ENCODE measurements at places on chromosomes 2 and 18. TPM values are rescaled to one million over a fixed set of nuclear protein-coding genes. Genes with fewer than 3 reads are reported as not detected.

The SMAD7 gene
- total RNA-seq, result 6.2 TPM

The UGT1A3 gene
- total RNA-seq, result not detected

The EVA1A gene
- total RNA-seq, result 24.6 TPM

The TUBA3E gene
- total RNA-seq, result not detected

The NMUR1 gene
- not detected for total RNA-seq

The SERPINB12 gene
- not detected for total RNA-seq

The SERPINB11 gene
- not detected for total RNA-seq

The KLHL29 gene
- total RNA-seq, result 0.86 TPM

The AMER3 gene
- total RNA-seq, result not detected

The ASB18 gene
- total RNA-seq, result not detected

GRCh38 chr2:50922506-50922905 is 109.4 kb downstream of the NRXN1 start:
- no peak for DNase-seq

- no peak for DNase-seq
These were observed 229.9 kb downstream of the AGPS start for GRCh38 chr2:177622521-177622920.

DNA sequence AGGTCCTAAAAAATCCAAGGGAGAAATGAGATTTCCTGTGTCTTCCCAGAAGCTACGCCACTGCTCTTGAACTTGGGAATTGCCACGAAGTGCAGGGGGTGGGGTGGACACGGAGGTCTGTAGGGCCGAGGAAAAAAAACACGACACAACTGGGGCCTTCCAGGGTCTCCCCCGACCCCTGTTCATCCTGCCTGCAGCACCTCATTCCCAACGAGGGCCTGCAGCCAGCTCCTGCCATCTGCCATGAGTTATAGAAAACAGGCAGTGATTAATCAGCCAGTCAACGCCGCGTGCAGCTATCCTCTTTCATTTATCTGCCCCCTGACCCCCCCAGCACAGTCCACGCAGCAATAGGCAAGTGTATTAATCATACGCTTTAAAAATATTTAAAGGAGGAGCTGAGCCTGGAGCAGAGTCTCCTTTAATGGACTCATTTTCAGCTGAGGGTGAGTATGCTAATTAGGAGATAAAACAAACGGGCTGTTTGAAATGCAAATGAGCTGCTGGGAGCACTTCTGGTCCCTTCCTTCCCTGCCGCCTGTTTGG is 209.9 kb downstream of the TFCP2L1 start:
- DNase-seq, result peak; percentile 99

- no peak for DNase-seq
These were observed 278.4 kb downstream of the TMX3 start for GRCh38 chr18:68436485-68436884.

DNA sequence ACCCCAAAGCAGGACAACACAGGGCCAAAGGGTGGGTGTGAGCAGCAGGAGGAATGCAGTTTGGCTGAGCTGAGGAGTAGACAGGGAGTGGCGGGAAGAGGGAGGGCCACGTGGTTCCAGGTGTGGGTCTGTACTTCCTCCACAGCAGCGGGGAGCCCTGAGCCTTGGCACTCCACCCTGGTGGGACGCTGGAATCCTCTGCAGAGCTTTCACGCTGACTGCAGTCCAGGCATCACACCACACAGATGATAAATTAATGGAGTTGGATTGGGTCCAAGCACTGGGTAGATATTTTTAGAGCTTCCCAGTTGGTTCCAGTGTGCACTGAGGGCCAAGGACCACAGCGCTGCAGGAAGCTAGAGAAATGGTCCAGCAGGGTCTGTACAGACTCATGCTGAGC is 67.0 kb upstream of the TMEM200C start:
- DNase-seq, result no peak

DNA sequence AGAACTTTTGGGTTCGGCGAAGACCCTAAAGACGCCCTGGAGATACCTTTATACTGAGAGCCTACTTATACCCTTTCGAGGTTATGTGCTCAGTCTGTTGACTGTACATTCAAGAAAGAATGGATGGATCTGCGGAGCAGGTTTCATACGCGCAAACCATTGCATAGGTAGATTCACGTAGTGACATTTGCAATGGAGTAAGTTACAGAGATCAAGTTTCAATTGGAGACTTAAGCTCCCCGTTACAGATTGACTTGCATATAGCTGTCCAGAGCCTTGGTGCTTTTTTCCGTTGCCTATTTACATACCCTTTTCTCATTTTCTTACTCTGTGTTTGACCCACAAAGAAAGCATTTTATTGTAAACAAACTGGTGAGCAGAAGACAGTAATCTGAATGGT is 923 bp downstream of the PSMD1 start:
- no peak for DNase-seq

- no peak for DNase-seq
These were observed 38.1 kb downstream of the NAPG start for GRCh38 chr18:10563886-10564285.

DNA sequence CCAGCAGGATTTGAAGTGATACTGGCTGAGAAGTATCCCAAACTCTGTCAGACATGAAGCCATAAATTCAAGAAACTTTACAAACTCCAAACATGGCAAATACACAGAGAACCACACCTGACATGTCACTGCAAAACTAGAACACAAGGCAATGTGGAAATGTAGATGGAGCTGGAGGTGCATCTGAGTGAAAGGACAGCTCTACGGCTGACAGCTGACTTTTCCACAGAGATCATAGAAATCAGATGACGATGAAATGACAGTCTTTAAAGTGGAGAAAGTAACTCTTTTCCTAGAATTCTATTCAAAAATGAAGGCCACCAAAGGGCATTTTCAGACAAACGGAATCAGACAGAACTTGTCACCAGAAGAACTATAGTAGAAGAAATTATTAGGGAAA is 97.5 kb downstream of the LDLRAD4 start:
- DNase-seq, result no peak

- peak; percentile 20 for DNase-seq
These were observed 392.4 kb downstream of the ALK start for GRCh38 chr2:29528891-29529520.

GRCh38 chr2:67845621-67846369 is 217.0 kb downstream of the C1D start:
- DNase-seq, result no peak

DNA sequence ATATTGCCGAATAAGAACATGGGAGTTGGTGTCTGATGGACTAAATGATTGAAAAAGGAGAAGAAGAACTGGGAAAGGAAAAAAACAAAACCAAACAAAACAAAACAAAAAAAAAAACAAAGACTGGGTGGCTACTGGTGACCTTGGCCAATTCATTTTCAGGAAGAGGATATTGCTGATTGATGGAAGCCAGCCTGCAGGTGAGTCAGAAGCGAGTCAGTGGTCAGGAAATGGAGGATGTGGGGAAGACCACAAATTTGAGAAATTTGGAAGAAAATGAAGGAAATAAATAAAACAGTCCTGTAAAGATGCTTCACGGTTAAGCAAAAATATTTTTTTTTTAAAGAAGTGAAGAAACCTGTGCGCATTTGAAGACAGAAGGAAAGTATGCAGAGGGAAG is 296.9 kb downstream of the ZNF521 start:
- no peak for DNase-seq

DNA sequence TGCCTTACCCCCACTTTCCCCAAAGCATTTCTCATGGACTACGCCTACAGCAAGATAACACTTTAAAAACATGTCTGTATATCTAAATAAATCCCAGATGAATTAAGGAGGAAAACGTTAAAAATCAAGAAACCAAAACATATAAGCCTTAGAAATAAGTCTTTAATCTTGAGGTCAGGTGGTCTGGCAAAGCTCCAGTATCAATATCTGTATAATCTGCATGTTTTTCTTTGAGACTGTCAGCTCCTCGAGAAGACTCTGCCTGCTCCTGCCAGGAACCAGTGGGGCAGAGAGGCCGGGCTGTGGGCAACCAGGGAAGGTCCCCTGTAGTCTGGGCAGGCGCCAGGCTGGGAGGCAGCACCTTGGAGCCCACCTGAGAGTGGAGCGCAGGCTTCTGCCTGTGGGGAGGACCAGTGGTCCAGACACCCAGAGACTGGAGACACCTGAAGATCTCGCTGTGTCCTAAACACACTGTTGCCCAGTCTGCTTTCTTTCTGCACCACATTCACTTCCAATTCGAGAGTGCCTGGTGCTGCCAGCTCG is 291.0 kb upstream of the SOX11 start:
- no peak for DNase-seq

GRCh38 chr2:187421519-187421918 is 26.5 kb downstream of the CALCRL start:
- no peak for DNase-seq

- no peak for DNase-seq
These were observed 41.4 kb downstream of the RAD51AP2 start for GRCh38 chr2:17476830-17477229.

DNA sequence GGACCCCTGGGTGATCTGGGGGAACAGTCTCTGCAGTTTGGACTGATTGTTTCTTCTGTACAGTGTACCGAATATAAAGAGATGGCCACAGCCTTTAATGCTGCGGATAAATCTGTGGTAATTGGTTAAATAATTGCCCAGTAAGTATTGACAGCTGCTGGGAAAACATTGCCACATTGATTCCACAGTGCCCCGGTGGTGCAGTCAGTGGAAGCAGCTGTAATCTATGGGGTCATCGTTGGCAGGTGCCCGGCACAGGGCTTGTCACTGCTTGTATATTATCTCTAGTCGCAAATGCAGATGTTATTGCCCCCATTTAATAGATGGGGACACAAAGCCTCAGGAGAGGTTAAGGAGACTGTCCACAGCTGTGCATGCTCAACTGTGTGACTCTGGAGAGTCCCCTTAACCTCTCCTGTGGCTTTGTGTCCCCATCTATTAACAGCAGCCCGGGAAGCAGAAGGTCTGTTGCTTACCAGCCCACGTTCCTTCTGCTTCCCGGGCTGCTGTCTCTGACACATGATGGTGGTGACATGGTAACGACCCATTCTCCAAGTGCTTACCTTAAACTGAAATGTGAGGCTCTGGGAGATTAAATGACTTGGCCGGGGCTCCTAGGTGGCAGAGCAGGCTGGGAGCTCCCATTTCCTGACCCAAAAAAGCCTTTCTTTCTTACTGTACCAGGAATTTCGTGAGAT is 76.9 kb downstream of the NCK2 start:
- DNase-seq, result no peak

DNA sequence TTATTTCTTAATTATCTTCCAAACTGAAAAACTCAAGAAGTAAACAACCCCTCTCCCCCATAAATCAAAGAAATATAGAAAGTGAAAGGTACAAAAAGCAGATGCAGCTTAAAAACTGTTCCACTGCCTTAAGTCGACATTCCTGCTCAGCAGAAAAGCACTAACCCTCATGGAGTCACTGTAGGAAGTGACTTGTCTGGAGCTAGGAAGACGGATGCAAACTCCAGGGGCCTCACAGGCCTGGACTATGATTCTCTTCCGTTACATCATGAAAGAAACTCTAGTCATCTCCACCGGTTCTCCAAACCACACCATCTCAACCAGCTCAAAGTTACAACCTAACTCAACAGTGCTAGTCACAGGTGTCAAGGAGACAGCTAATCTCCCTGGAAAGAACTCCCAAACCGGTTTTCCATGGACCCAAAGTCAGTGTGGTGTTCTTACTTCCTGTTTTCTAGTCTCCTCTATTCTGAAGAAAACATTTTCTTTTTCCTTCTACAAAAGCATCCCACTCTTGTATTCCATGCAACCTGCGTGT is 128.4 kb downstream of the PIEZO2 start:
- no peak for DNase-seq

- no peak for DNase-seq
These were observed 66.1 kb upstream of the ID2 start for GRCh38 chr2:8615576-8616281.

DNA sequence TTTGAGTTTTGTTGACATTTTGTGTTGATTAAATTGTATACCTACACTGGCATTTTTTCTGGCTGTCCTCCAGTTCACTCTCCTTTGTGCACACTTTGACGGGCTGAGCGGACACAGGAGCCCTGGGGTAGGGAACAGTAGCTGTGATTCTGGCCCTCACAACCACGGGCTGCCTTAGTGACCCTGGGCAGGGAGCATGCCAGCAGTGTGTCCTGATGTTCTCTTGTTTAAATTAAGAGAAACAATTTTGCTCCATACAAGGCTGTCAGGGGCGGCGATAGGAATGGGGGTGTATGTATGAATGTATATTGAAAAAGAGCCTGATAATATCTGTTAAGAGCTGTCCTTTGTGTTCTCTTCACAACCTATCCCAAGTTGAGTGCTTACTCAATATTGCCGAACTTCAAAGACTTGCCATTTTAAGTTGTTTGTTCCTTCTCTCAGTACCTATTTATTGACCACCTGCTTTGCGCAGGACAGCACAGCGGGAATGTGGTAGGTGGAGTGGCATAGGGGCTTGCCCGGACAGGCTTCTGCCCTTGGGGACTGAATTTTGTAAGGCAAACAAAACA is 103.7 kb upstream of the EML6 start:
- DNase-seq, result no peak

DNA sequence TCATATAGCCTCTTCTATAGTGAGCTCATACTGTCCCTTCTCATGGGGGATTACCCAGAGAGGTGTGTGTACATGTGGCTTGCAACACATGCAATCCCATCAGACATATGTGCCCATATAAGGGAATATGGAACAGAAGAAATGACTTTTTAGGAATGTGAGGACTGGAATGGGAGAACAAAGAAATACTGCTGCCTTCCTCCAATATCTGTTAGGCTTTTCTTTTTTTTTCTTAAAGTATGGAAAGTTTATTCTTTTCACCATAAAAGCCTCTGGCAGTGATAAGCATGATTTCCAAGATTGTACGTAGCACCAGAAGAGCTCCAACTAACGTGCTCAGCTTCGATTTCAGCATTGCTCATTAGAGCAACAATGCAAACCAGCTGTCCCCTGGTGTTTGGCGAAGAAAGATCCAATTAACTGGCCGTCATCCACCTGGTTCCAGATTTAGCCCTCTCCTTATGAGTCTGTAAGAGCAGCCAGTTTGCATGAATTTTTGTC is 113.6 kb downstream of the ADCYAP1 start:
- DNase-seq, result peak; percentile 36

- DNase-seq, result no peak
These were observed 426.0 kb downstream of the TGIF1 start for GRCh38 chr18:3875961-3876360.

GRCh38 chr2:36680012-36680411 is 16.5 kb upstream of the VIT start:
- DNase-seq, result no peak

DNA sequence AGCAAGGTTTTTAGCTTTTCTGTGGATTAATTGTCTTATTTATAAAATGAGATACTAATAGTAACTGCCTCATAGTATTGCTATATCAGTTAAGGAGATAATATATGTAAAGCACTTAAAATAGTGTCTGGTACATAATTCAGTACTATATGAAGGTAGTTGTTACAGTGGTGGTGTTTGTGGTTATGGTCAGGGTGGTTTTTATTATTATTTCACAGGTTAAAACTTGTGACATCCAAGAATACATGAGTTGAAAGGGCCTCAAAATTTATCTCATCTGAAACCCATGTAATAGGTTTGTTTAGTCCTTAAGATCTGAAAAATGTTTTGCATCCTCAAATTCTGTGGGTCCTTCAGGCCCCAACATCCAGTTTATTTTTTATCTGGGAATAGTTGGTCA is 369.5 kb upstream of the LRATD1 start:
- no peak for DNase-seq

All from A172 (cell line).